ENCODE measurements at places on chromosomes 1 and 21.

DNA sequence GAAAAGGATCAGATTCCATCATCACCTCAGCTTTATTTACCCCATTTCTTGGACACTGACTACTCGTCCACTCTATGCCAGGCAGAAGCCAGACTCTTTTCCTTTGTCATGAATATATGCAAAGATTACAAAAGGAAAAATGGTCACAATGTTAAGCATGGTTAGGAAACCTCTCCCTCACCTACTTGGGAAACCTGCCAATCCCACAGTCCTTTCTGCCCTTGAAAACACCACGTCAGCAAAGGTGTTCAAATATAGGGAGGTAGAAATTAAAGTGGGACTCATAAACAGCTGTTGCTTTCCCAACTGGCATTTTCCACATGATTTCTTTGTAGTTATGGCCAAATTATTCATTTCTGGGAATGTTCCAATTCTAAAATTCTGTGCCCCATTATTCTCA lies 16.2 kb upstream of the ATP13A2 start:
- no peak for DNase-seq

DNA sequence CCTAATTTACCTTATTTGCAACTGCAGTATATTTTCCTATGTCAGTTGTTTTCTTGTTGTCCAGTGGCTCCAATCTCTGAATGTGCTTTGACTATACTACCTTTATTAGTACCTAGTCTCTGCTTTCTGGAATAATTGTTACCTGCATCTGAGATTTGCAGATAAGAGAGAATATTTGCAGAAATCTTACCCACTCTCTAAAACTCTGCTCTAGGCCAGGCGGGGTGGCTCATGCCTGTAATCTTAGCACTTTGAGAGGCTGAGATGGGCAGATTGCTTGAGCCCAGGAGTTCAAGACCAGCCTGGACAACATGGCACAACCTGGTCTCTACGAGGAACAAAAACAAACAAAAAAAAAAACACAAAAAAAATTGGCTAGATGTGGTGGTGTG lies 2.0 kb upstream of the SYDE2 start:
- DNase-seq, result no peak

DNA sequence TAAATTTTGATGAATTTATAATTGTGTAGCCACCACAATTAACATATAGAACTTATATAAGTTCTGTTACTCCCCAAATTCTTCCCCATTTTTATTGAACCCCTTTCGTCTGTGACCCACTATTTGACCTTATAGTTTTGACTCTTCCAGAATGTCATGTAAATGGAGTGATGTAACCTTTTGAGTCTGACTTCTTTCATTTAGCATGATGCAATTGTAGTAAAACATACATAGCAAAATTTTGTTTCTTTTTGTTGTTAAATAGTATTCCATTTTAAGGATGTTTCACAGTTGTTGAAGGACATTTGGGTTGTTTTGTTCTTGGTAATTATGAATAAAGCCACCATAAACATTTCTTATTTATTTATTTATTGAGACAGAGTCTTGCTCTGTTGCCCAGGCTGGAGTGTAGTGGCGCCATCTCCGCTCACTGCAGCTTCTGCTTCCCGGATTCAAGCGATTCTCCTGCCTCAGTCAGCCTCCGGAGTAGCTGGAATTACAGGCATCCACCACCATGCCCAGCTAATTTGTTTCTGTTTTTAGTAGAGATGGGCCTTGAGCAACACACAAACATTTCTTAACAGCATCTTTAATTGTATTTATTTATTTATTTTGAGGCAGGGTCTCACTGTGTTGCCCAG lies 33.6 kb downstream of the RPRD2 start:
- DNase-seq, result no peak

DNA sequence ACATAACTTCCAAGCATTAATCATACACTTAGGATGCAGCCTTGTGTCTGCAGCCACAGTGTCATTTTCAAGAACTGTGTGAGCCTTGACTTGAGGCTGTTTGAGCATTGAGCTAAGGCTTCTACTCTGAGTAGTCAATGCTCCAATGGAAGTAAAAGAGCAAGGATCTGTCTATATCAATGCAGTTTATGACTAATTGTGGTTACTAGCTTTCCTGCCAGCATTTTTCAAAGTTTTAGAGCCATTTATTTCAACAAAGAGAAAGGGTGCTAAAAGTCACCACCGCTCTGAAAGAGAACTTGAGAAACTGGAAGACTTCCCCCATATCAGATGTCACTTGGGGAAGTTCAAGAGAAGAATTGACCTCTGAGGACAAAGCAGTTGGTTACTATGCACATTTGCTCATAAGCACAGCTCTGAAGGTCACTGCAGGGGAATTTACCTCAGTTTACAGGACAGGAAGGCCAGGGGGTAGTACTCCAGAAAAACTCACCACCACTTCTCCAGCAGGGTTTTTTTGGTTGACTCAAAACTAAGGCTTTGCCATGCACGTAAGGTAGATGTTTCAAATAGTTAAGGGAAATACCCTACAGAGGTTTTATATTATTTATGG lies 24.5 kb upstream of the RGS1 start:
- DNase-seq, result no peak

DNA sequence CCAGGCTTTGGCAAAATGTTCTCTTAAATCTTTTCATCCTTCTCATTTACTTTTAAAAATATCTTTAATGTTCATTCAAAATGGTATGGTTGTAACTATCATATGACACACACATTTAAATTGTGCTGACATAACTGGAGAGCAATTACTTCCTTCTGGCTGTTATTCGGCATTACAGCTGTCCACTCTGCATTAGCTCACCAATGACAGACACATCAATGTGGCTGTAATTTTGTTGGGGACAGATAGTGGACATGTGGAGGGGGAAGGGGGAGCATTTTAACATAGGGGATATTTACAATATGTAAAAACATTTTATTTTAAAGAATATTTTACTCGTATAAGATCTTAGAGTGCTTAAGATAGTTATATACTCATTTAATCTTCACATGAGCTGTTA lies 319.8 kb downstream of the HMCN1 start:
- DNase-seq, result no peak

- no peak for DNase-seq
These were observed 7.5 kb upstream of the FMO3 start for GRCh38 chr1:171083222-171083621.

GRCh38 chr1:158979229-158979628 lies 30.5 kb upstream of the IFI16 start:
- no peak for DNase-seq

DNA sequence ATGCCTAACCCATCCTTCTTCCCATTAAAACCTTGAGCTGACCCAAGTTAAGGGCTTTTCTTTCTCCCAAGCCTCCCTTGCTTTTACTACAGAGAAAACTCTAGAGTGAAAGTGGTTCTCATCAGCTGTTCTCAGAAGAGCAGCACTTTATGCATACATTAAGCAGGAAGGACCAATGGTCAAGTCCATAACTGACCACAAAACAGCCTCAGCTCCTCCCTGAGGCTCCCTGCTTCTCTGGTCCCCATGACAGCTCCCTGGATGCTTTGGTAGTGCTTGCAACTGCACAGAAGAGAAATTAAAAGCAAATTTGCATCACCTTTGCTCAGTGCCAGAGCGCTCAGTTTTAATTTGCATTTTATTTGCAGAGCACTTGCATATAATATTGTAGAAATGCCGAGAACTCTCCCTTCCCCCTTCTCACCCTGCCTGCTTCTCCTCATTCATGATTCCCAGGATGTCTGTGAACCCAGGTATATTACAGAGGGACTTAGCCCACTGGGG lies 56.1 kb downstream of the LMX1A start:
- no peak for DNase-seq

DNA sequence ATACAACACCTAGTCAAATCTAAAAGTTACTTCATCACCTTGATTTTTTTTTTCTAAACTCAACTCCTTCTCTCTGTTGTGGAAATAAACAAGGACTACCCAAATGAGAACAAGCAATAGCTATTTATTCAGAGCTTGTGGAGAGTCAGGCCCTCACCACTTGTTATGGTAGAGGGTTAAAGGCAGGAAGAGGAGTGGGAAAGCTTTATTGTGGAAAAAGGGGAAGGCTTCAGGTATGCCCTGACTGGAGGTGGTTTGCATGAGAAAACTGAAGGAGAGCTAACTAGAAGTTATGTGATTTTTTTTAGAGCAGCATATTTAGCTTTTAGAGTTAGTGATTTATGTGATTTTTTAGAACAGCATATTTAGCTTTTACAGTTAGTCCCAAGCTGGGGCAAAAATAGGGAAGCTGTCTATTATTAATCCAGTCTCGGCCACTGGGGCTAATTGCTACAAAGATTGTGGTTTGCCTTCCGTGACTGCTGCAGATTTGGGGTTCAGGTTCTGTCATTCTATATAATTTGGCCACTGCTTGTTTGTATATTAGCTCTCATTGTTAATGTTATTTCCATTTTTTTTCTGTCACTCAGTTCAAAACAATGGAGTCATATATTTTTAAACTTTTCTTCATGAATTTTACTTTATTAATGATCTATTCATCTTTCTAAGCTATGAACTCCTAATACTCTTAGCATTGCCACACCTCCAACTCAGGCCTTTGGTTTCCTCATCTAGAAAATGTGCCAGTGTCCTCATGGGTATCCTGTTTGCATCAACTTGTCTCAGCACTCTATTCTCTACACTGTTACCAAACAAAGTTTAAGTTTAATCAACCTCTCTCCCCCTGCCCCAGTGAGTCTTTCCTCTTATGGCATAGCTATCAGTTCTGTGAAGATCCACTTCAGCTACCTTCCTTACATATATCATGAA lies 713.0 kb downstream of the BRINP3 start:
- DNase-seq, result no peak

- DNase-seq, result no peak
These were observed 147.0 kb upstream of the ERG start for GRCh38 chr21:38645282-38645681.

- no peak for DNase-seq
These were observed 1.8 kb downstream of the AGL start for GRCh38 chr1:99851850-99852454.

- no peak for DNase-seq
These were observed 180.2 kb downstream of the HIVEP3 start for GRCh38 chr1:41738475-41738874.

GRCh38 chr1:80666073-80666472 lies 1134.7 kb upstream of the ADGRL2 start:
- no peak for DNase-seq

All from activated CD4-positive, alpha-beta T cell treated with anti-CD3 and anti-CD28 coated beads for 1 hour (primary cell).